Suprapubic skin (tissue), 4 donors: ENCODE measurements at places on chromosomes 1 and 21. TPM values are rescaled to one million over a fixed set of nuclear protein-coding genes. Genes with fewer than 3 reads are reported as not detected.

DNA sequence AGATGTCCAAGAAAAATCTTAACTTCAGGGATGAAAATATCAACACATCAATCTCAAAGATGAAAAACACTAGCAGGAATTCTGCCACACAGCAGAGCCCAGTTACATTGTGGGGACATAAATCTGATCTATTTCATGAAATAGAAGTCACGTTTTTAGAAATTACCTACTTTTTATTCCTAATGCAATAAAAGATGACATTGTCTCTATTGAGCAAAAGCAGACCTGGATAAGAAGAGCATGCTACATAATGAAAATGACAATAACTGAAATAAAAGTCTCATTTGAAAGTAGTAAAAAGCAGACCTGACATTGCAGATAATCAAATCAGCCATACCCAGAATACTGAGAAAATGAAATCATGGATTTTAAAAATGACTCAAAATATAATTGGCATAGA lies 156.8 kb downstream of the NTNG1 start:
- no peak overlapping the region for H3K27ac ChIP-seq
- no peak overlapping the region for H3K4me3 ChIP-seq
- H3K36me3 ChIP-seq: no peaks in the 10 kb centered on the region

DNA sequence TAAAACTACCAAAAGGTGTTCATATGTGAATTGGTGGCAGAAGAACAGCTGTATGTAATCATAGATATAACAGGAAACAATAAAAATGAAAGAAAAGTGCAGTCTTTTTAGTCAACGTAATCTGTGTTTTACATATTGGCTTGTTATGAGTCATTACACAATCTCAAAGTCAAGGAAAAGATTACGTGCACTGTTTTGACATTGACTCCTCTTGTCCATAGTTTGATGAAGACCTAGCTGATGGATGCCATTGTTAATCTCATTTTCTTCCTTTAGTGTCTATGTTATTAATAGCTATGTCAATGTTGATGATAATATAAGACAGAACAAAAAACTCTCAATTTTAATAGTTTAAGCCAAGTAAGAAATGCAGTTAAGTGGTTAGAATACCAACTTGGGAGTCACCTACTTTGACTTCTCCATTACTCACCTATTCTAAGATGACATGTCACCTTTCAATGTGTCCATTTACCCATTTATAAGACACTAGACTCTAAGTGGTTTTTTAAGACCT lies 84.5 kb upstream of the SAMSN1 start:
- no peaks in the 10 kb centered on the region for H3K4me1 ChIP-seq
- DNase-seq: no peak
- no peaks in the 10 kb centered on the region for H3K27me3 ChIP-seq
- H3K4me3 ChIP-seq: no peak overlapping the region

Gene SYNC
- 8.9 TPM for total RNA-seq

GRCh38 chr1:20089328-20090077 lies 19.5 kb downstream of the PLA2G5 start:
- peaks cover 12% of the 10 kb centered on the region for H3K4me1 ChIP-seq
- H3K36me3 ChIP-seq: no peaks in the 10 kb centered on the region
- no peak for DNase-seq
- no peak overlapping the region for H3K27ac ChIP-seq
- H3K27me3 ChIP-seq: no peaks in the 10 kb centered on the region

- H3K4me3 ChIP-seq: no peak overlapping the region
- H3K27ac ChIP-seq: no peak overlapping the region
- no peak for DNase-seq
- no peaks in the 10 kb centered on the region for H3K4me1 ChIP-seq
- no peaks in the 10 kb centered on the region for H3K27me3 ChIP-seq
These were observed 9.8 kb upstream of the KDM4A start for GRCh38 chr1:43639976-43640794.

GRCh38 chr1:96967311-96967710 lies 245.7 kb downstream of the PTBP2 start:
- H3K27me3 ChIP-seq: no peaks in the 10 kb centered on the region
- no peak for DNase-seq
- no peaks in the 10 kb centered on the region for H3K36me3 ChIP-seq
- H3K4me1 ChIP-seq: no peaks in the 10 kb centered on the region
- H3K4me3 ChIP-seq: no peak overlapping the region
